ENCODE measurements at places on chromosomes 12 and 14.

GRCh38 chr14:92441751-92442504 lies 71.7 kb upstream of the RIN3 start:
- no peak for DNase-seq

GRCh38 chr12:103808239-103808880 lies 32.7 kb downstream of the NT5DC3 start:
- DNase-seq, result no peak

- DNase-seq, result no peak
These were observed 24.1 kb upstream of the EML1 start for GRCh38 chr14:99769123-99769522.

- DNase-seq, result no peak
These were observed 616.3 kb upstream of the TMEM132C start for GRCh38 chr12:127650626-127651025.

DNA sequence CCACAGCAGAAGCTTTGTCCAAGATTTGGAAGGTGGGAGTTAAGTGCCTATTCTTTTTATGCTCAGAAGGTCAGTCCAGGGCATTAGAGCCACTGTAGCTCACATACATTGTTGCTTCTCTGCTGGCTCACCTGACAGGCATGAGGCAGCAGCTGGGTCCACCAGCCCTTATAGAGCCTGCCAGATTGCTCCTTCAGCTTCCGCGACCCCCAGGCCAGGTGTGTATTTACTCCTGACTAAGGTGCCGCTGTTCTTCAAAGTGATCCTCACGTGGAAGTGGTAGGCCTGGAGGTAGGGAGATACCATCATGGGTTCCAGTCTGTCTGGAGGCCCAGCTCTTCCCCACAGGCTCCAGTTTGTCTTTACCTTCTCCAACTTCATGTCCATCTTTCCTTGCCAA lies 17.5 kb upstream of the CPM start:
- no peak for DNase-seq

DNA sequence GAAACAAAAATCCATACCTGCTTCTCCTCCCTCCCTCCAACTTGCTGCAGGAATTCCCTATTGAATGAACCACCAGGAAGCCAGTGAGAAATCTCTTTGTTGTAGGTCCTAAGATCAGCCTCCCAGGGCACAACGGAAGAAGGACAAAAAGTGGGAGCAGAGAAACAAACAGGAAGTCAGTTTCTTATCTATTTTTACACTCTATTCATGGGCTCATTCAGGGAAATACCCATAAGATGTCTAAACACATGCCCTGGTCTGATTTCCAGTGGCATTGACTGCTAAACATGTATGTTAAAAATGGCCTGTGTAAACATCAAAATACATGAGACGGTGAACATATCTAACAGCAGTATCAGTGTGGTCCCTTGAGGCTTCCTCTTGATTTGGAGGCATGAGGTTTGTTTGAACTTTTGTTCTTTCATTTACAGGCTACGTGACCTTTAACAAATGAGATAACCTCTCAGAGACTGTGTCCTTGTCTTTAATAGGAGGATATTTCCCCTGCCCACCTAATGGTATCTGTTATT lies 18.8 kb downstream of the GPR65 start:
- DNase-seq, result no peak

All from NCI-H526 (cell line).